Hematopoietic multipotent progenitor cell treated with erythropoietin and hydrocortisone succinate and interleukin-3 and kit ligand, for 8 days (in vitro differentiated cells): ENCODE measurements at places on chromosomes 3 and 15.

DNA sequence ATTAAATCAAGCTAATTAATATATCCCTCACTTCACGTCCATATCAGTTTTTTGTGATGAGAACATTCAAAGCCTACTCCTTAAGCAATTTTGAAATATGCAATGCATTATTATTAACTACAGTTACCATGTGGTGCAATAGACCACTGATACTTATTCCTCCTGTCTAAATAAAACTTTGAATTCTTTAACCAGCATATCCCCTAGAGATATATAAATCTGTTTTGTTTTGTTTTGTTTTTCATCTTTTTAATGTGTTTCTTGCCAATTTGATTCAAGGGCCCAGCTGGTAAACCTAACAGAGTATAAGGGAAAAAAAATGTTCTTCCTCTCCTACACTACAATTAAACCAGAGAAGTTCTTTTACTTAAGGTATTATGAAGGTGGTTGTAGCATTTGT is 524.2 kb downstream of the NAALADL2 start:
- no peak for DNase-seq

DNA sequence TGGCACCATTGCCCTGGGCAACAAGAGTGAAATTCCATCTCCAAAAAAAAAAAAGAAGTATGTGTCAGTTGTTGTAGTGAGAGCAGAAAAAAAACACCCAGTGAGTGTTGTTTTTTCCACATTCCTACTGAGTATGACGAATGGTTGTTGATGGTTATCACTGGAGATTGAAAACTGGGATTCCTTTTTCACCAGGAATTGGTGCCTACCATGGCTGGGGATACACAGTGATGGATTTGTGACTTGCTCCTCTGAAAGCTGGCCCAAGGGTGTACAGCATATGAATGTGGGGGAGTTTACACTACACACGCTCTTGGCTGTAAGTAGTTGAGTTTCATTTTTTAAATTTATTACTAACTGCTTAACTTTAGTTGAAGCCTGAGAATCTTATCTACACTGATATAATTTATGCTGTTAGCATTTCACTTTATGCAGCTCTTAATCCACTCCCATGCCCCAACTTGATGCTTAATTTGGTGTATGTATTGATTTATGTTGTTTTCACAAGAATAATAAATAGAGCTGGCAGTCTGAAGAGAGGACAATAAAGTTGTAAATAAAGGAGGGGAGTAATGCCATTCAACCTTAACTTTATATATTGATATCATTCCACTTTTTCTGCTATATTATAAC is 56.0 kb upstream of the MME start:
- DNase-seq: no peak

DNA sequence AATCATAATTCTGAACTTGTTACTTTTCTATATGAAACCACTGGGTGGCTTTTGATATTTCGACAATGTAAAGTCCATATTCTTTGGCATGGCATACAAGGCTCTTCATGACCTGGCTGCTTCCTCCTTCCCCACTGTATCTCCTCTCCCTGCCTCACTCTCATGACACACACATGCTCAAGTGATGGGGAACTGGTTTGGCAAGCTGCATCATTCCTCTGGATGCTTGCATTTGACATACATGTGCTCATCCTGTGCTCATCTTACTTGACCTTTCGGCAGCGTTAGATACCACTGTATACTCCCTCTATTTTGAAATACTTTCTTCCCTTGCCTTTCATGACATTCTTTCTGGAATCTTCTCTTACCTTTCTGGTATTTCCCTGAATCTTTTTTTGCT is 51.8 kb upstream of the ZDHHC23 start:
- DNase-seq: no peak

DNA sequence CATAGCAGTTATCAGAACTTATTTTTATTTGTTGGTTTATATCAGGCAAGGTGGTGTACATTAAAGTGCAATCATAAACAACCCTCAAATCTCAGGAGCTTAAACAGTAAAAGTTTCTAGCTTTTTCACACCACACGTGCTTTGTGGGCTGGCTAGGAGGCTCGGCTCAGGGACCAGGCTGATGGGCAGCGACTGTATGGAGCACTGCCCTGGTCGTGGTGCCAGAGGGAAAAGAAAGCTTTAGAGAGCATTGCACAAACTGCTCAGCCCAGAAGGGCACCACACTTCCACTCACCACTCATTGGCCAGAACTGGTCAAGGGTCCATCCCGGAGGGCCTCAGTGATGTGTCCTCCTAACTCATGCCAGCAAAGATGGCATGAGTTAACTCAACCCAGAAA is 123.2 kb downstream of the AQP9 start:
- DNase-seq: no peak

GRCh38 chr15:26102365-26102764 is 239.2 kb upstream of the ATP10A start:
- DNase-seq: no peak

DNA sequence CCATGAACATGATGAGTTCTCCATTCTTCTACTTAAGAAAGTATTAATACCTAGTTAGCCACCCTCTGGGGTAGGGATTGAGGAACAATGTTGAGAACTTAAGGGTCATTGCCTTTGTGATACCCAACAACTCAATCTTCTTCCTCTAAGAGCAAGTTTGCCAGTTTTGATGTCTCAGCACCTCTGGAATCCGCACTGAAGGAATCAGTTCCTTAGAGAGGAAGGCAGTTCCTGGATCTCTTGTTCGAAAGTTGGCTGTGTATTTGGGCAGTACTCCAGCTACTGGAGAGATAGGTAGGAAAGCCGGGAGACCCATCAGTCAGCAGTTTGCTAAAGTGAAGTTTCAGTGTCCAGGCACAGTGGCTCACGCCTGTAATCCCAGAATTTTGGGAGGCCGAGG is 35.6 kb upstream of the MTHFS start:
- no peak for DNase-seq

- DNase-seq: no peak
Measured at GRCh38 chr15:60697750-60698149, 218.8 kb upstream of the ICE2 start.
